ENCODE measurements at places on chromosomes 4 and X.

DNA sequence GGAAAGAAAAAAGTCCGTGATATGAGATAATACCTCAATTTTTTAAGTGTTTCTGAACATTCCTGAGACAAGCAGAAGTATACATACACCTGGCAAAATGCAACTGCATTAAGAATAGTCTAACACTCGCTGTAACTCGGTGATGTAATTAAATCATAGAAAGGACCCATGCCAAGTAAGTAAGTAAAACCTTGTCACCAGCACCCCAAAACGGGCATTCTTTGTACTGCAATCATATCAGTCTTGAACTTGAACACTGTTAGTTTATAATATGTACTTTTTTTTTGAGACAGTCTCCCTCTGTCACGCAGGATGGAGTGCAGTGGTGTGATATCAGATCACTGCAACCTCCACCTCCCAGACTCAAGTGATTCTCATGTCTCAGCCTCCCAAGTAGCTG is 47.4 kb downstream of the SMIM14 start:
- no peak for DNase-seq

- DNase-seq: no peak
Observed at GRCh38 chr4:58587856-58588255, 1477.7 kb upstream of the IGFBP7 start.

- DNase-seq: no peak
Observed at GRCh38 chrX:40152173-40152711, 54.5 kb upstream of the BCOR start.

- no peak for DNase-seq
Observed at GRCh38 chr4:63218856-63219255, 1190.4 kb downstream of the TECRL start.

DNA sequence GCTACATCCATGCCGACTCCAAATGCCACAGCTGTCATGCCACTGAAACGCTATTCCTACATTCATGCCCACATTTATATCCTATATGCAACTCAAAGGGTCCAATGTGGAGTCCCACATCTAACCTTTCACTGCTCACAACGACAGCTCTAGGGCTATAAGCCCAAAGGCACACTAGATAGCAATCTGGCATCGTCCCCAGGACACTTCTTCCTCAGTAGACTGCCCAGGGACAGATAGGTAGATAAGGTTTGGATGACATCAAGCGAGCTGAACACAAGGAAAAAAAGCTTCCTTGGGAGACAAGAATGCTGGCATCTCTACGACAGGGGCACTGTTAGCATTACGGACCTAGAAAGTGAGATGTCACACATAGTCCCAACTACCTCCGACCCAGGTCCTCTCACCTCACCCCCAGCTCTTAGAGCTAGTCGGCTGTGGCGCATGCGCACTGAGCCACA is 685 bp downstream of the RAB9B start:
- peak; percentile 18 for DNase-seq

DNA sequence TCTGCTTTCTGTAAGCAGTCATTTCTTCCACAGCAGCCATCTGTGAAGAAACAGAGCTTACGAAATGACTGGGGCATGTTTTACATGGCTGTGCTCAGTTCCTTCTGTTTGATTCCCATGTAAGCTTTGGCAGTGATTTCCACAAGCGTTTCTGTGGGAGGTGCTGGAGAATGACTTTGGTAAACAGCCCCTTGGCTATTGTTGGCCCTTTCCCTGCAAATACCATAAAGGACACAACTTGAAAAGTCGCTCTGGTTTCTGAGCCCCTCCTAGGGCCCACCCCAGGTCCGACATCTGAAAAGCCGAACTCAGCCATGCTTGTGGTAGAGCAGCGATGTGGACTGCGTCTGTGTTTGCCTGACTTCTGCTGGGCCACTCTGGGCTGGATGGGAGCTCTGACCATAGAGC is 3.7 kb downstream of the LIMCH1 start:
- no peak for DNase-seq

GRCh38 chrX:150635952-150636351 is 57.2 kb upstream of the MTMR1 start:
- DNase-seq: no peak

- no peak for DNase-seq
Observed at GRCh38 chrX:129782706-129783105, 3.0 kb downstream of the SASH3 start.

DNA sequence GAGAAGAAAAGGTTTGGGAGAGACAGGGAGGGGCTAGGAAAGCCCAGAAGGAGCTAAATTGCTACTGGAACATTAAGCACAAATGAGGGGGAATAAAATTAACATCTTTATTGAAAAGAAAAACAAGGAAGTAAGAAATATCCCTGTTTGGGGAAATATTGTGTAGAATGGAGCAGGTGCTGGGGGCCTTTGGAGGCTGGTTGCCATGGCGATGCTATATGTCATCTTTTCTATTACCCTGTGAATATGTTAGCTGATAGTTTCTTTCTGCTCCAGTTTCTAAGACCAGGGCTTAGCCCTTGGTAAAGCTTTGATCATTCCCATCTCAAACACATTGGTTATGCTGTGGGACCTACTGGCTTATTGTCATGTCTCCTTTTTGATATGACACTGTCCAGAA is 28.7 kb downstream of the TMEM31 start:
- DNase-seq: no peak

DNA sequence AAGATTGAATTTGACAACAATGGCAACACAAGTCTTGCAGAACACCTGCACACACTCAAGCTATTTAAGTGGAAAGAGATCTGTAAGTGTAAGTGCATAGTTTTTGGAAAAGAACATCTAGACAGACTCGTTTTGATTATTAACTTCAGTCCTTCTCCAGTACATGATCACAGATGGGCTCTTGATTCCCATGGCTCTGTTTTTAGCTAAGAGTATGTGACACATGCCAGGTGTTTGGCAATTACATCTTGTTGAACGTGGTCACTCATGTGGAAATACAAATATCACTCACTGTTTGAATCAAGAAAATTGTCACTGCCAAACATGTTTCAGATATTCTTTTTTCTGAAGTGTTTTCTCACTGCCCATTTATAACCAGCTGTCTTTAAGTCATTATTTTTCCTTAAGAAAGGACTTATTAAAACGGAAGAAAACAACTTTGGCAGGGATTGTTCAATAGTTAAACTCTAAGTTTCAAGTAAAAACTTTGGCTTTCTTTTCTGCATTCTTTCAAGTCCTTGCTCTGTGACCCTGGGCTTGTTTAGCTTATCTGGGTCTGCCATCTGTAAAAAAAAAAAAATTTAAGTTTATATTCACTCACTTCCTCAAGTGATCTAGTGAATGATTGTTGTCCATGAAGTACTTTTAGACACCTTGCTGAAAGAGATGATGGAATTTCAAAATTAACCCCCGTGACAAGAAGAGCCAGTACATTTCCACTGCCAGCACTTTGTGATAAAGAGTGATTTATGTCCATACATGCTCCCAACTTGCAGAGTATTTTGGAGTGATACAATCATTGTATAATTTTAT is 125.4 kb downstream of the ATXN3L start:
- no peak for DNase-seq

- no peak for DNase-seq
Observed at GRCh38 chr4:38634047-38634759, 29.8 kb upstream of the KLF3 start.

DNA sequence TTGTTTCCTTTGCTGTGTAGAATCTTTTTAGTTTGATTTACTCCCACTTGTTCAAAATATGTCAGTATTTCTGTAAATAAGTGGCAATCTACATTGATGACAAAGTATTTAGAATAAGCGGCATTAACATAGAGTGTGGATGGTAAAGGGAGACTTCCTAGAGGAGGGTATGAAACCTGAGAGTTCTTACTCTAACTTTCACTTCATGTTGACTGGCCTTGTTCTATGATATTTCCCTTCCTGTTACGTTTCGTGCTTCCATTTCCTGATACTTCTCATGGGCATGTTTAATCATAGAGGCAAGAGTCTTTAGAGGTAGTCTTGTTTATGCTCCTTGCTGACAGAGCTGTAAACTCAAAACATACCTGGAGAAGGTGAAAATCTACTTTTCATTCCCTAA is 408.9 kb downstream of the GLUD2 start:
- DNase-seq: no peak

DNA sequence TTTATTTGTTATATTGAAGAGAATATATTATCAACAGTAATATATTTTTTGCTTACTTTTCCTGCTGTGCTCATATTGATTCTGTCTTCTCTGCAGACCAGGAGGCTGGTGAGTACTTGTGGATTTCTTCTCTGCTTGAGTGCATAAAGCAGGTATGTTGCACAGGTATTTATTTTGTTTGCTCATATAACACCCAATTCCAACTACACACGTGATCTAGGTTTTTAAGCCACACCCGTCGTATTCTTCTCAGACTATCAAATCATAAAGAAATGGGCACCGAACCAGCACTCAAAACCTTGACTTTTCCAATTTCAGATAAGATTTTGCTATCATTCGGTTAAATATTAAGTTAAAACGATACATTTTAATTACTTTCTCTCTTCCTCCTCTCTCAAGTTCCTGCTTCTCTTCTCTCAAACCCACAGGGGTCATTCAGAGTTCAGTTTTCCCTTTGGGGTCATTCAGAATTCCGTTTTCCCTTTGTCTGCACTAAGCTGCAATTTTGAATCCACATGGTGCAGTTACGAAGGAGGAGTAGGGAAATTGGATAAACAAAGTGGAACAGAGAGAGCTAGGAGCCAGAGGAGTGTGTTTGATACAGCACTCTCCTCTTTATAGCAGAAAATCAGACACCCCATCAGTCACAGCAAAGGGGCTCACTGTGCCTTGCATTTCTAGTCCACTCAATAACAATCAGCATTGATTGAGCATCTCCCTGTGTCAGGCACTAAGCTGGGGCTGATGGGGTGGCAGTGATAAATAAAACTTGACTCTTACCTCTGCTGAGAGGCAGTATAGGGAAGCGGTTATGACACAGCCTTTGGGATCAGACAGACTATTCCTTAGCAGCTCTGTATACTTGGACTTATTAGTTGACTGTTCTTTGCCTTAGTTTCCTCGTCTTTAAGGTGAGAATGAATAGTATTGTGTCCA is at the start of gene ADH1C:
TSS of gene ADH1C (minus strand) at position 145 of the 936 bp plus-strand sequence. CDS start at position 74, 71 bp downstream.
- DNase-seq: no peak

DNA sequence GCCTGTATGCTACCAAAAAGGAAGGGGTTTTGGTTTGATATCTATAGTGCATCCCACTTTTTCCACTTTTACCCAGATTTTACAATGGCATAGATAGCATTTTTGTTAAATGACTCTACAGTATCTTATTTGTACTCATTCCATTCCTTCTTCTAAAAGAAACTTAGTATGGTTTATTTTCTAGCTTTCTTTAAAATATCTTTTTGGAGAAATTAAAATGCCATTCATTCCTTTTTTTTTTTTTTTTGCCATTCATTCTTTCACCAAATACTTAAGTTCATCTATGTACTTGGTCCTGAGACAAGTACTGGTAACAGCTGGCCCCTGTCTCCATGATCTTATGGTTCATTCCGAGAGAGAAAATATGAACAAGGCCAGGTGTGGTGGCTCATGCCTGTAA is 49.1 kb downstream of the MID1 start:
- no peak for DNase-seq

DNA sequence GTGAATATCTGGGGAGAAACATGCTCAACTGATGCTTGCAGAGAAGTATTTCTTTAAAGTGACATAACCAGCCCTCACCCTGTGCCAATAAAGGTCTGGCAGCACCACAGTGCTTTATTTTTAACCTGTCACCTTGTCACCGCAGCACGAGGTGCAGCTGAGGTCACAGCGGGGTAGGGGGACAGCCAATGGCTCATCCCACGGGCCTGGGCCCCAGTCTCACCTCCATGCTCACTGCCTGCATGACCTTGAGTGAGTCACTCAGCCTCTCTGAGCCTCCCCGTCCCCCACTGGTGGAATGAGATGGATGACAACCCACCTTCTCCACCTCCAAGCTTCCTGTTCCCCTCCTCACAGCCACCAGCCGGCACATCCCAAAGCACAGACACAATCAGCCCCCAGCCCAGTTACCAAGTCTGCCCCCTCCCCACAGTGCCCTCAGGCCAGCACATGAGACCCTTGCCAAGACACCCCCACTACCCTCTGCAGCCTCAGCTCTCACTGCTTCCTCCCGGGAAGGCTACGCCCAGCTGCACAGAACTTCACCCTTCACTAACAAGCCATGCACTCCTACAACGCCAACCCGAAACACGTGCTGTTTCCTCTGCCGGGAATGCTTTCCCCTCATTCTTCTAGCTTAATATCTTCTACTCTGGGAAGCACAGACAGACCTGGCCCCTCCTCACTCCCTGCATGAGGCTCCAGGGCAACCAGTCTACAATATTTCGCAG is 24.9 kb upstream of the MAN2B2 start:
- DNase-seq: no peak

DNA sequence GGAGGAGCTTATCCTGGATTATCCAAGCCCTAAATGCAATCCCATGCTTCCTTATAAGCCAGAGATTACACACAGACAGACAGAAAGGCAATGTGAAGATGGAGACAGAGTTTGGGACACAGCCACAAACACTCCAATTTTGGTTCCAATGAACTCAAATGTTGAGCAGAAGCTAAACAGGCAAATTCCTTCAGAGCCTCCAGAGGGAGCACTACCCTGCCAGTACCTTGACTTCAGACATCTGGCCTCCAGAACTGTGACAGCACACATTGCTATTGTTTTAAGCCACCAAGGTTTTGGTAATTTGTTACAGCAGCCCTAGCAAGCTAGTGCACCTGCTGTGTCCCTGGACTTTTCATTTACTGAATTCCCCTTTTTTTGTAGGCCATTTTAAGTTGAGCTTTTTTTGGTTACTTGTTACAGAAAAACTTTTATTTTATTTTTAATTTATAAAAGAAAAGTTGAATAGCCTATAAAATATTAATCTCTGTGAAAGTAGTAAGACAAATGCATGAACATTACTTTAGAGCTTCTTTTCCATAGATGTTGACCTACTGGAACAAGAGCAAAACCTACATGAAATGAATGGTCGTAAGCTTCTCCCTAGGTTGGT is 33.4 kb upstream of the SRD5A3 start:
- no peak for DNase-seq

DNA sequence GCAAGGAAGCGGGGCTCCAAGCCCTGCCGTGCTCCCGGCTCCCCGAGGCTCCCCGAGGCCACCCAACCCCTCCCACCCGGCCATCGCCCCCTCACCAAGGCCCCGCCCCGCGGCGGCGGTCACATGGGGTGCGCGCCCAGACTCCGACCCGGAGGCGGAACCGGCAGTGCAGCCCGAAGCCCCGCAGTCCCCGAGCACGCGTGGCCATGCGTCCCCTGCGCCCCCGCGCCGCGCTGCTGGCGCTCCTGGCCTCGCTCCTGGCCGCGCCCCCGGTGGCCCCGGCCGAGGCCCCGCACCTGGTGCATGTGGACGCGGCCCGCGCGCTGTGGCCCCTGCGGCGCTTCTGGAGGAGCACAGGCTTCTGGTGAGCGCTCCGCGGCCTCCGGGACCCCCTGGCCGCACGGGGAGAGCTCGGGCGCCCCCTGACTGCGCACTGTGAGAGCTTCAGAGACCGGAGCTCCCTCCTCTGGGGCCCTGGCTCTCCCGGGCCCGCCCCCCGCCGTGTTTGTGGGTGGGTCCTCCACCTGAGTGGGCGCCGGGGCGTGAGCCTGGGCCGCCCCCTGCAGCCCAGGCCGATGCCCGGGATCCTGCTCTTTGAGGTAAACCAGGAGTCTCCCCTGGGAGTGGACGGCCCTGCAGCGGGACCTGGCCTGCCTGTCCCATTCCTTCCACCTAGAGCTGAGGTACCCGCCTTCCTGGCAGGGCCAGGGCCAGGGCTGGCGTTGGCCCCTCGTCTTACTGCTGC is at the start of gene IDUA:
TSS of gene IDUA (plus strand) at position 166 of the 745 bp plus-strand sequence. CDS start at position 207, 41 bp downstream.
- peak; percentile 68 for DNase-seq

GRCh38 chr4:54658252-54659093 is 716 bp downstream of the KIT start:
- no peak for DNase-seq

GRCh38 chr4:156767911-156768415 is 203.6 kb downstream of the PDGFC start:
- DNase-seq: no peak

GRCh38 chr4:108351791-108352190 is 183.1 kb upstream of the LEF1 start:
- no peak for DNase-seq
